ENCODE measurements at places on chromosomes 16 and 17.

GRCh38 chr16:65754820-65755691 lies 611.4 kb upstream of the CDH5 start:
- no peak for DNase-seq

DNA sequence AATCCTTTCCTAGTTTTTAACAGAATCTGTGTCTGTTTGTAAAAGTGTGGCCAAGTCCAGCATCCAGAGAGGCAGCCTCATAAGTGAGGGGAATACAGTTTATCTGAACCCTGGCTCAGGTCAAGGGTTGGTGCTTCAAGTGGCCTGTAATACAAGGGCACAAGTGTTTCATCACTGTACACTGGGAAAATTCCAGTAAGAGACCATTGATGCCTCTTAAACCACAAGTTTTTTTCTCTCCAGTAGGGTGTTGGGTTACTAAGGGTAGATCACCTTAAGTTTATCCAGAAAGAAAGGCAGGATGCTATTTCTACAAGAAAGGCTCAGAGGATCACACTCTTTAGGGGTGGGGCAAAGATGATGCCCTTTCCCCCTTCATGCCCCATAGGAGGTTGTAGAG lies 96.7 kb downstream of the CDYL2 start:
- DNase-seq, result no peak

DNA sequence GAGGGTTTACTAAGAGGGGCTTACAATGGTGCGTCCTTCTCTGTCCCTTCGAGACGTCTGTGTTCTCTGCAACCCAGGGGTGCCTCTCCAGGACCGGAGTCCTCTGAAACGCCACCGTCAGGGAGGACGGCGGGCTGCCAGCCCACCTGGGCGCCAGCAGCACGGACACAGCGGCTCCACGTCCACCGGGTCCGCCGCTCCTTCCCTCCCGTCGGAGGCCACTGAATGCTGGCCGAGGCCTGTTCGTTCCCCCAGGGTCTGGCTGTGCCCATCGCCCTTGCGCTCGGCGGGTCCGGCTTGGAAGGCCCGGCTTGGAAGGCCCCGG lies 403 bp downstream of the TEPSIN start:
- no peak for DNase-seq

DNA sequence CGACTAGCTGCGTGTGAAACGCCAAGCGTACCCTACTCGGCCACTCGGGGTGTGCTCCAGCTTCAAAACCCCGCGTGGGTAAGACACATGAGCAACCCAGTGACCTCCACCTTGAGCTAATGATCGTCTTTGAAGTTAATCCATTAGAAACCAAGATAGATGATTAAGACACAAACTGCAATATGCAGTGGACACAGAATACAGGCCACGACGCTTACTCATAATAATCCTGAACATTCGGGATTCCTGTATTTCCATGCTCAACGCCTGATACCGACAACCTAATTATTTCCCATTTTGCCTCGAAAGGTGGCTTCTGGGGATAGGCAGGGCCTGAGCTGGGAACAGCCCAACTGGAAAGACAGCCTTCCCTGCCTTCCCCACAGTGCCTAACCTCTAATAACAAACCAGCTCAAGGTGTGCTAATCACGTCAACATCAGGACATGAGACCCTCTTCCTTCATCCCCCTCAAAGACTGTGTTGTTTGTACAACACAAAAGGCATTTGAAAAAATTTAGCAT lies 504 bp upstream of the COPRS start:
- no peak for DNase-seq

Data from activated gamma-delta T cell treated with anti-CD3 and anti-CD28 coated beads, Interleukin-2, amount 50 U/mL, for 16 hours (primary cell).